NCI-H2081 (cell line): ENCODE measurements at places on chromosomes 12 and 14.

DNA sequence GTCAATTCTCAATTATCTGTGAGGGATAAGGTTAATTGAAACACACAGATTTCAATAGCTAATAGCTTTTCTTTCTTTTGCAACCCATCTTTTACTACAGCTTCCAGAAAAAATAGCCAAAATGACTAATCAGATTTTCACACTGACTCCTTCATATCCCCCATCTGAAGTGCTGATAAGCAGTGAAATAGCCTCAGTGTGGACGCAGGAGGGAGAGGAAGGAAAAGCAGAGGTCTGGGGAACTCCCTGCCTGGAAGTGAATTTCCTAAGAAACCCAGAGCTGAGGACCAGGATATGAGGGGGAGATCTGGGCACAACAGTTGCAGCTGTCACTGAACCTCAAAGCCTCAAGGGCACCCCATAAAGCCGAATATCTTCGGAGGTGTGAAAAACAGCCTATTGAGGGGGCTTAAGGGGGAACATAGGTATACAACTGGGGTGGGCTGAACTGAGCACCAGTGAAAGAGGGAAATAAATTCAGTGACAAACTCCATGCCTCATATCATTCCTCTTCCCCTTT lies 60.9 kb downstream of the EMP1 start:
- DNase-seq, result no peak

GRCh38 chr12:93348575-93349435 lies 28.9 kb upstream of the NUDT4 start:
- DNase-seq, result no peak

GRCh38 chr14:104388011-104388521 lies 191.5 kb upstream of the C14orf180 start:
- no peak for DNase-seq

GRCh38 chr12:30996752-30997151 lies 70.2 kb downstream of the TSPAN11 start:
- DNase-seq, result no peak

- no peak for DNase-seq
Observed at GRCh38 chr12:94074980-94075629, 73.3 kb upstream of the PLXNC1 start.

DNA sequence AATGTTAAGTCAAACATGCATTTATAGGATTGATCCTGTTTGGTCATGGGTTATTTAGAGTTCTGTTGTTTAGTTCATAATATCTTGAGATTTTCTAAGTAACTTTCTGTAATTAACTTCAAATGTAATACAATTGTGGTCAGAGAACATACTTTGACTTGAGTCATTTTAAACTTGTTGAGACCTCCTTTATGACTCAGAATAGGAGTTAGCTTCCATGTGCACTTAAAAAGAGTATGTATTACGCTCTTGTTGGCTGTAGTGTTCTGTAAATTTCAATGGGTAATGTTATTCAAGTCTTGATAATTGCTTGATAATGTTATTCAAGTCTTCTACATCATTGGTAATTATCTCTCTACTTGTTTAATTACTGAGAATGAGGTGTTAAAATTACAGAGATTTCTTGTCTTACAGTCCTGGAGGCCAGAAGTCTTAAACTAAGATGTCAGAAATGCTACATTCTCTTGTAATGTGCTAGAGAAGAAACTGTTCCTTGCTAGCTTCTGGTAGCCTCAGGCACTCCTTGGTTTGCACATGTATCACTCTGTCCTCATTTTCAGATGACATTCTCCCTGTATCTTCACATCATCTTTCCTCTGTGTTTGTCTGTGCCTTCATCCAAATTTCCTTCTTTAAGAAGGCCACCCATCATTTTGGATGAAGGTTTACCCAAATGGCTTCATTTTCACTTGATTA lies 197.3 kb downstream of the TMTC3 start:
- DNase-seq, result no peak

GRCh38 chr14:96565811-96566210 lies 63.6 kb downstream of the PAPOLA start:
- no peak for DNase-seq

GRCh38 chr12:84816916-84817695 lies 95.5 kb downstream of the SLC6A15 start:
- DNase-seq, result no peak

DNA sequence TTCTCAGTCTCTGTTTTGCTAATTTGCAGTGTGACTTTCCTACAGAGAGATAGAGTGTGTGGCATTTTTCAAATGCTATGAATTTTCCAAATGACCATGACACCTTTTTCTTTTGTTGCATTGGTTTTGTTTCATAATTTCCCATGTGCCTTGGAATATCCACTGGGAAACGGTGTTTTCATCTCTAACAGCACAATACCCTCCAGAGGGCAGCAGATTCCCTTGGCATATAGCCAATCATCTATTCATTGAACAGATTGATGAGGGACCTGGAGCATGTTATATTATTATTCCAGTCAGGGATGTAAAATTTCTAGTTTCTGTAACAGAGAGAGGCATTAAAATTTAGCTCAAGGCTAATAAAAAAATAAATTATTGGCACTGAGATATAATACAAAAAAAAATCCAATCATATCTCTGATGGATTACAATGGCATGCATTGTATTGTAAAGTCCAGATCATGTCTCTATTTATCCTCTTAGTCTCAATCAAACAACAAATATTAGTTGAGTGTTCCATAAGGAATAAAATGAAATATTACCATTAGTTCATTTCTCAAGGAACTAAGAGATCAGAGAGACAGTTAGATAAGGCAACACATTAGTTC lies 29.6 kb upstream of the NTN4 start:
- peak; percentile 69 for DNase-seq

GRCh38 chr12:50057000-50057841 lies at the start of gene ASIC1:
ASIC1 (plus strand) TSS chr12:50057596; CDS start chr12:50058767, 1,171 bp downstream.
- DNase-seq, result peak; percentile 69

DNA sequence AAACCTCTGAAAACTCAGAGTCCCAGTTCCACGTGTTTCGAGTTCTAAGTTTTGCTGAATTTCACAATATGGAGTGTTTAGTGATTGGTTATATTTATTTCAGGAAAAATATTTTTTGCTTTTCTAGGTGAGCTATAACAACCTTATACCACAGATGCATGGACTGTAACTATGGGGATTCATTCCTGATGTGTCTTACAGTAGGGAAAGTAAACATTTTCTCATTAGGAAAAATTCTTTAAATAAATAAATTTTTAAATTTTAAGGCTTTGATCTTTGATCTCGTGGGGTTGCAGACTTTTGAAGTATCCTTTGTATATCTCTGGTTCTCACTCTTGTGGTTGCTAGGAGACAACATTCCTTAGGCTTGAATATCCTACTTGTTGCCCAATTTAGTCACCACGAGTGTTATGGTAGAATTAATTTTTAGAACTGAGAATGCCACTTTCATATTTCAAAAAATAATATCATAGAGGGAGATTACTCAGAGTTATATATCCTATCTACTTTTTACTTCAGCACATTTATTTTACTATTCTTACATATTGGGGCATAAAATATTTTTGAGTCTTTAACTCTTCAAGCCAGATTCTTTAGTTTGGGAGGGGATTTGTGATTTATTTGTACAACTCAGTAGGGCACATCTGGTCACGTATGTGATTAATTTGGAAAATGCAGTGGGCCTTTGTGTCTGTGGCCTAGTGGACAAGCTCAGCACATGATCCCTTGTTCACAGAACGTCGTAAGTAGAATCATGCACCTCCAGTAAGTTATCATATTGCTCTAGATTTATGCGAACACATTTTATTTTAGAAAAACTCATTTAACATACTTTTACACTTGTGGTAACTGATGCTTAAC lies 224.0 kb downstream of the TTC6 start:
- no peak for DNase-seq

DNA sequence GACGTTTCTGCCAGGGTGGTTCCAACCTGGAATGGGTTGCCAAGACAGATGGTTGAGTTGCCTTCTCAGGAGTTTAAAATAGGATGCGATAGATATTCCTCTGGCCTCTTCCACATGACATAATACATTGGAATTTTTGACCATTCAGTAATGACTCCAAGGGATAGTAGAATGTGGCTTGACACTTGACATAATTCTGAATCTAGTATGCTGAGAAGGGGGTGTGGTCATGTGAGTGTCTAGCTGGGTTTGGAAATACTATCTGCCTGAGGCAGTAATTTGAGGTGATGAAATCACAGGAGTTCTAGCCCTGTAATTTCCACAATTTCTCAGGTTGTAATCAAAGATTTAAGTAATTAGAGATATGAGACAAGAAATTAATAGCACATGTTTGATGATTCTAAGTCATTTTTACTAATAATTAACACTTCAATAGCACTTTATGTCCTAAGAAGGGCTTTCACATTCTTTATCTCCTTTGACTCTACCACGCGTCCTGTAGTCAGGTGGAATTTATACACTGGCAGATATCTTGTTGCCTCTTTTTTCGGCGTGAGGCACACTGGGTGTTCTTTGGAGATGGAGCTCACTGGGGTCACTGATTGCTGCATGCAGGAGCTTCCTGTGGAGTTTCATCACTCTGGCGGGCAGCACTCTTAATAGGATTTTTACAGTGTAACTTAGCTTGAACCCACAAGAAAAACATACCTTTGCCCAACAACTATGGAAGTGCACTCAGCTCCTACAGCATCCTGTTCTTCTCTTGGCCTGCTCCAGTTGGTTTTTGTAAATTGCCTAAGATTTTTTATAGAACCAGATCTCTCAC lies 3.2 kb upstream of the AMIGO2 start:
- peak; percentile 34 for DNase-seq

GRCh38 chr12:49230805-49231194 lies 34.1 kb upstream of the TUBA1C start:
- no peak for DNase-seq

DNA sequence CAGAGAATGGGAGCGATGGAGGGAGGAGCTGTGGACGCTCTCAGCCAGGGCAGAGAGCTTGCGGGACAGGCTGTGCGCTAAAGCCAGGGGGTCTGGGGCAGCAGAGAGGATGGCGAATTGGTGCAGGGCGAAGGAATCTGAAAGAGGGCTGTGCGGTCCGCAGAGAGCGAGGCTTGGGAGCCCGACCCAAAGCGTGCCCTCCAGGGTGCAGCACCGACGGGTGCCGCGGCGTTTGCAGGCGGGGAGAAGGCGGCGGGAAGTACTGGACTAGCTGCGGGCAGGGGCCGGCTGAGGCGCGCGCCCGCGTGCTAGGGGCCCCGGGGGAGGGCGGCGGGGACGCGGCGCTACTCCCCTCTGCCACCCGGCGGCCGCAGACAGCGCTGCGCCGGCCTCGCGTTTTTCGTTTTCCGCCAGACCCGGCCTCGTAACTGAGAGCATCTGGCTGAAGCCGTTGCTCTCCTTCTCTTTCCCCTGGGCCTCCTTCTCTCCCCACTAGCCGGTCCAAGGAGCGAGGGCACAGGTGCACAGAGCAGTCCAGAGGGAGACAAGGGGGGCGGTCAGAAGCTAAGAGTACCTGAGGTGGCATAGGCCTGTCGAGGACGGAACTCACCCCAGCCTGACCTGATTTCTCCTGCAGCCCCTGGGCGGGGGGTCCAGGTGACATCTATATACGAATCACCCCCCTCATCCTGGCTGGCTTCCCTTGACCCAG lies 24.9 kb downstream of the SLC6A12 start:
- peak; percentile 65 for DNase-seq

DNA sequence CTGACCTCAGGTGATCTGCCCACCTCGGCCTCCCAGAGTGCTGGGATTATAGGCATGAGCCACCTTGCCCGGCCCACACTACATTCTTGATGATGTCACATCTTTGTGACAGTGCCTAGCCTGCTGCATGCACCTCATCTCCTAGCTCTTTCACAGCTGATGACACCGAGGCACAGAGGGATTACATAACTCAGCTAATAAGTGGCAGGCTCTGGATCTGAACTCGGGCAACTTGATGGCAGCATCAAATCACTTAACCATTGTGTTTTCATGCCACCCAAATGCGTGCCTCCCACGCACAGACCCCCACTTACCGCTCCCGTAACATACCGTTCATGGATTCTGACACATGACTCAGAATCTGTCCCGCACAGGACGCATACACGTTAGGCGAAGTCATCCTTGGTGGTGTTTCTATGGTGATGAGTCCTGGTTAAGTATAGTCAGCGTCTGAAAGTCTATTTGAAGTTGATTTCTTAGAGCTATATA lies 7.4 kb downstream of the TMEM120B start:
- no peak for DNase-seq
